Stimulated activated CD4-positive, alpha-beta T cell treated with anti-CD3 and anti-CD28 coated beads, Interleukin-12 subunit alpha, Interleukin-12 subunit beta, amount 100 ng/mL, for 48 hours (primary cell): ENCODE measurements at places on chromosomes 16 and 17.

DNA sequence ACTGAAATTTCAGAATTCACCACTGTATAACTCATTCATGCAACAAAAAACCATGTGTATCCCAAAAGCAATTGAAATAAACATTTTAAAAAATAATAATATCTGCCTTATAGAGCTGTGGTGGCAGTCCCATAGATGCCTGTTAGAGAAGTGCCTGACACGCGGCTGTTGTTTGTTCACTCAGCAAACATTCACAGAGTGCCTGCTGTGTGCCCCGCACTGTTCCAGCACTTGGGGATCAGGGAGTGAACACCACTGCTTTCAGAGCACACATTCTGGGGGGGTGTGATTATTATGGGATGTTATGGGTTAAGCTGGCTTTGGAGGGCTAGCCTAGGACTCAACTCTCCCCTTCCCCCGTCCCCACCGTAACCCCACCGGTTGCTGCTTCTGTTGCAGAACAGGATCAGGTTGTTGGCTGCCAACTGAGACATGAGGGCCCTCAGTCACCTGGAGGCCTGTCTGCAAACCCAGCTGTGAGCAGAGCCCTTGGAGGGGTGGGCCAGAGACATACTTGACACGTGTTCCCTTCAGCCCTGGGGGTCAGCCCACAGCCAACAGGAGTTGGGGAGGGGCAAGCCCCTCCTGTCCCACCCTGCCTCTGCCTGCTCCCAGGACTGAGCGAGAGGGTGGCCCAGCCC is 103.3 kb upstream of the CIBAR2 start:
- DNase-seq: no peak

- no peak for DNase-seq
Observed at GRCh38 chr17:79249929-79250521, 175.4 kb downstream of the ENGASE start.

DNA sequence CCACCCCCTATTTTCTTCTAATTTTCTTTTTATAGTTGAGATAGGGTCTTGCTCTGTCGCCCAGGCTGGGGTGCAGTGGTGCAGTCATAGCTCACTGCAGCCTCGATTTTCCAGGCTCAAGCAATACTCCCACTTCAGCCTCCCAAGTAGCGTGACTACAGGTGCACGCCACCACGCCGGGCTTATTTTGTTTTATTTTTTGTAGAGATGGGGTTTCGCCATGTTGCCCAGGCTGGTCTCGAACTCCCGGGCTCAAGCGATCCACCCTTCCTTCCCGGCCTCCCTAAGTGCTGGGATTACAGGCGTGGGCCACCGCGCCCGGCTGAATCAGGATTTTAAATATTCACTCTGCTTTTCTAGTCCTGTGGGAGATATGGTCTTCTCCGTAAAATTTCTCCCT is 941 bp upstream of the GDPD1 start:
- DNase-seq: no peak

DNA sequence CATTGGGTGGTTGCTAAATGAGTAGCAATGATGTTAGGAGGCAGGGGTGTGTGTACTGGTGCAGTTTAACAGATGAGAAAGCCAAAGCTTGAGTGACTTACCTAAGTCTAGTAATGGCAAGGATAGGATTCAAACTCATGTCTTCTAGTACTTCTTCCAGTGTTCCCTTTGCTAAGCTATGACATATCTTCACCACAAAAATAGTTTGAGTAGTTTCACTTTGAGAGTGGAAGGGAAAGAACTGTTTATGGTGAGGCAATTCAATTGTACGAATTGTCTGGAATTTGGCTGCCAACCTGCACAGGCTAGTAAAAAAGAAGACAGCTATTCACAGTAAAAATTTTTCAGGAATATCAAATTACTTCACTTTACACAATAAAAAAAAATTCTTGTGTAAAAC is 138.0 kb downstream of the NLK start:
- DNase-seq: no peak

- DNase-seq: peak; percentile 30
Observed at GRCh38 chr17:73255671-73256181, 6.0 kb downstream of the CPSF4L start.

- DNase-seq: no peak
Observed at GRCh38 chr17:14712611-14713021, 411.7 kb downstream of the HS3ST3B1 start.

DNA sequence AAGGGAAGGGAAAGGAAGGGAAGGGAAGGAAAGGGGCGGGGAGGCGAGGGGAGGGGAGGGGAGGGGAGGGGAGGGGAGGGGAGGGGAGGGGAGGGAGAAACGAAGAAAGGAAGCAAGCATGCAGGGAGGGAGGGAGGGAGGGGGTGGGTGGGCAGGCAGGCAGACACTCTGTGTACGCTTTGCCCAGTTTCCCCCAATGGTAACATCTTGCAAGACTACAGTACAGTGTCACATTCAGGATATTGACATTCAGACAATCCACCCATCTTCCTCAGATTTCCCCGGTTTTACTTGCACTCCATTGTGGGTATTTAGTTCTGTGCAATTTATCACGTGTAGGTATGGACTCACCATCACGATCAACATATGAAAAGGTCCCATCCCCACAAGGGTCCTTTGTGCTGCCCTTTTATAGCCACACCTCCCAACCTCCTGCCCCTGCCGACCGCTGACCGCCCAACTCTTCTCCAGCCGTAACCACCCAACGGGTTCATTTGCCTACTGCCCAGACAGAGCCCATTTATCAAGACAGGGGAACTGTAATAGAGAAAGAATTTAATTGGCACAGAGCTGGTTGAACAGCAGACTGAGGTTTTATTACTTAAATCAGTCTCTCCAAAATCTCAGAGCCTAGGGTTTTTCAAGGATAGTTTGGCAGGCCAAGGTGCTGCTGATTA is 91.4 kb upstream of the FA2H start:
- no peak for DNase-seq
